Stimulated activated CD4-positive, alpha-beta T cell treated with anti-CD3 and anti-CD28 coated beads, Interleukin-1b, Interleukin-23, amount 100 ng/mL, for 24 hours (primary cell): ENCODE measurements at places on chromosomes 6 and 20.

GRCh38 chr6:69813508-69813907, 16.7 kb upstream of the LMBRD1 start:
- DNase-seq, result no peak

GRCh38 chr20:48750941-48751635, 76.7 kb downstream of the PREX1 start:
- DNase-seq, result no peak

- DNase-seq, result no peak
Observed at GRCh38 chr20:50434653-50435396, 75.4 kb upstream of the PTPN1 start.

DNA sequence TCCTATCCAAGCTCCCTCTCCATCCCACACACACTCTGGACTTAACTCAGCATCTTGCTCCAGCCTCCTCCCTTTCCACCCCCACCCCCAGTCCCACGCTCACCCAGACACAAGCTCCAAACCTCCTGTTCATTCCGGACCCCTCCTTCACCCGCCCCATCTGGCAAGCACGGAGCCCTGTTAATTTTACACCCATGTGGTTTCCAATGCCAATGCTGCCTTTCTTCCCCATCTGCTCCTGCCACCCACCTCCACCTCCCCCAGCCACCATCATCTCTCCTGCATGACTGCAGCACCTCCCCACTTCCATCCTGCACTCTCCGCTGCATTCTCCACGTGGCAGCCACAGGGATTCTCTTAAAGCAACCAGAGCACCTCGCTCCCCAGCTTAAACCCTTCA, 9.9 kb upstream of the CDK5RAP1 start:
- no peak for DNase-seq

- no peak for DNase-seq
Observed at GRCh38 chr6:154593122-154593521, 82.6 kb upstream of the CNKSR3 start.

DNA sequence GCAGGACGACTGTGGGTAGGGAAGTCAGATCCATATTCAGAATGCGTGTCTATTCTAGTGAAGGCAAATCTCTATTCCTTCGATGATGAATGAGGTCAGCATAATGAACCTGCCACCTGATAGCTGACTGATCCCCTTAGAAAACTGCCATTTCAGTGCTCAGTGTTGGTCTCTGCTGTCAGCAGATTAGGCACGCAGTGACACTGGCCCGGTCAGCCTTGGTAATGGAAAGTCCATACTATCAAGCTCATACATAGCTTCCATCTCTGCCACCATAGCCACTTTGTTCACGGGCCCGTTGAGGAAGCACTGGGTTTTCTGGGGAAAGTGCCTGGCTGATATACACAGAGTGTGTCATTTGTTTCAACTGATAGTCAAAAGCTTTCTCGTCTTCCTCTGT, 54.0 kb downstream of the C6orf52 start:
- DNase-seq, result no peak

DNA sequence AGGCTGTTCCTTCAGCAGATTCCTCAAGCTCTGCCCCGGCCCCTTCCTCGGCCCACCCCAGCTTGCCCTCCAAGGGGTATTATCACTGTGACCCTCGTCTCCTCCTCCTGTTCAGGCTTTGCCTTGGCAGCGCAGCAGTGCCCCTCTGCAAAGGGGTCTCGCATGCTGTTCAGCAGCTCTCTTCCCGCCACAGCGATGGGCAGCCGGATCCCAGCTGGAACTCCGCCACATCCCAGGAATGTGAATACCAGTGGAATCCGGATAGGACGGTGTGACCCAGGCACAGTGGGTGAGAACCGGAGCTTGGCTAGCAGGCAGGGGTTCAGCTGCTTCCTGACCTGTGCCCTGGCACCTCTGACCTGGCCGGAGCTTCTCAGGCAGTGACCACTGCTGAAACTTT, 52.9 kb downstream of the RNASET2 start:
- no peak for DNase-seq

DNA sequence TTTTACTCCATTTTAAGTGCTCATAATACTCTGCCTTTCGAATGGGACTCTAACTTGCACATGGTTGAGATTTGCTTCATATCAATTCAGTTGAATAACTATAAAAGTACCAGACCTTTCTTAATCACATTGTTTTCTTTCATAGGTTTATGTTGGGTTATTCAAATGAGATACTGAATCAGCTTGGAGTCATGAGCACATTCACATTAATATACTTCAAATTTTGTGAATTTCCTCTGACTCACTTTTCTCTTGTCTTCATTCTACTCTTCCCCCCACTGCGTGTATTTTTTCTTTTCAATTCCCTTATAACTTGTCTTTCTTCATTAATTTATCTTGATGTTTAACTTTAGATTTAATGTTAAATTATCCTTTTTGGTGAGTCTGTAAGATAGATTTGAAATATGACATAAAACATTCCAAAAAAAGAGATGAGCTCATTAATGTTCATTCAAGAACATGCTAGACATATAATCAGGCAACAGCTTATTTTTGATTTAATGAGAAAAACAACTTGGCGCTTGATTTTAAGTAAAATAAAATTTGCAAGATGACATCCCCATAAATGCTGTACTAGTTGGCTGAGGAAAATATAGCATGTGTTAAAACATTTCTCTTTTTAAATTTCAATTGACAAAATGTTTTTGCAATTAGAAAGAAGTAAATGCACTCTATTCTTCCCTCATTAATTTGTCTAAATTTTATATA, 736.0 kb downstream of the CD109 start:
- DNase-seq, result no peak

DNA sequence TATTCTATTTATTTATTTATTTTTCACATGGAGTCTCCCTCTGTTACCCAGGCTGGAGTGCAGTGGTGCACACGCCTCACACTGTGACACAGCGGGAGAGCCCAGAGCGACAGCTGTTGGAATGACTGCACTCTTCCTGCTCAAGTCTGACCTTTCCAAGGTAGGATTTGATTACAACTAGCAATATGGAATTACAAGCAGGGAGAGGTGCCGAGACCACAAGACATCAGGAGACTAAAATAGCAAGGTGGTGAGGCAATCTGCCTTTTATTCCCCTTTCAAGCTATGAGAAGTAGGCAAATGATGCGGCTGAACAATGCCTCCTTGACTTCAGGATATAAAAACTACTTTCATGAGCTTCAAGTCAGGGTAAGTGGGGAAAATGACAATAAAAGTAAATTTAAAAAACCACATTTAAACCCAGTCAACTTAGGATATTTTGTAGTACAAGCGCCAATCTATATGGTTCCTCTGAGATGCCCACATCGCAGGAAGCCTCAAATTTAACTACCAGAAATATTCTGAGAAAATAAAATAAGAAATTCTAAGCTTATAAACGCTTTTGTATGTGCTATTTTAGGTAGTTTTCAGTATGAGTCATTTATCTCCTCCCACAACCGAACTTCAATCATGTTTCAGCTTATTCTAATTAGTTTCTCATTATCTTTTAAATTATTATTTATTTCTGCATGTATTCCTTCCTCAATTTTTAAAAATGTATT, 146.9 kb upstream of the SGK1 start:
- DNase-seq, result no peak

DNA sequence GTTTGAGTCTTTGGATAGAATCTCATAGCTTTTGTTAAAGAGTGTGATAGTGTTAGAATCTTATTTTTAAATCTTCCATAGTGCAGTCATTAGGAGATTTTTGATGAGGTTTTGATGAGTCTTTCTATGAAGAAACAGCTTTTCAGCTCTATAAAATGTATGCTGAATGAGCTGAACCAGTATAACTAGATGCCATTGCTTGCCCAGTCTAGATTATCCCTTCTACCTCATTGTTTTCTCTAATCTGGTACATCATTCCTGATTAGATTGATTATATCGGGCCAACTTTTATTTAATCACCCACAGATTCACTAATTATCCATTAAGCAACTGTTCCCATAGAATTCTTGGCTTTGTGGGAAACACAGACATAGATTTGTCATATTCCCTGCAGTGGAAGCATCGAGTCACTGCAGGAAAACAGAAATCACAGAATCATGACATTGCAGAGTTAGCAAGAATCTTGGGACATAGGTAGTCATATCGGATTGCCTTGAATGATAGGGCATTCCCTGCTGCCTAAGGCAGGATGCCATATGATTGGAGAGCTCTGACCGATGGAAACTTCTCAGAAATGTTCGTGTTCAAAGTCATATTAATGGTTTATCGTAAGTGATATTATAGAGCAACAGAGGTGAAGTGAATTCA, 882.7 kb upstream of the FLRT3 start:
- DNase-seq, result no peak

DNA sequence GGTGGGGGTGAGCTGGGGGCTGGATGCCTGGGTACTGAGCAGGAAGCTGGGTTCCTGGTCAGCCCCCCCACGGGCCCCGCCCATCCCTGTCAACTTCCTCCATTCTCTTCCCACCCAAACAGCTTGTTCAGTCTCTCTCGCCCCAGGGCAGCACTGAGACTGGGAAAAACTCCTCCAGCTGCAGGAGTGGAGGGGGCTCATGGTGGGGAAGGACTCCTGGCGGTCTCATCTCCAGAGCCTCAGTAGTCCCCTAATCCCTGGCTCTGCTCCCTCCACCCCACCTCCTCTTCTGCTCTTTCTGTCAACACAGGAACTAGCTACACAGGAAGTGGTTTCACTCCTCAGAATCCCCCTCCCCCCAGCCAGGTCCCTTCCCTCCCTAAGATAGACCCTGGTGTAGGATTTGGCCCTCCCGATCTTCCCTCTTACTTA, at the start of gene GPSM3:
GPSM3 (minus strand) TSS at position 36 of the 432 bp plus-strand sequence. CDS start 130 bp downstream, outside the sequence.
- DNase-seq, result no peak

- DNase-seq, result no peak
Observed at GRCh38 chr6:4615891-4616290, 160.3 kb upstream of the CDYL start.

- DNase-seq, result peak; percentile 7
Observed at GRCh38 chr6:20877008-20877937, 343.0 kb downstream of the CDKAL1 start.

- no peak for DNase-seq
Observed at GRCh38 chr20:61964675-61965605, 100.7 kb downstream of the TAF4 start.
